ENCODE measurements at places on chromosomes 2 and 18. TPM values are rescaled to one million over a fixed set of nuclear protein-coding genes. Genes with fewer than 3 reads are reported as not detected.

The ASNSD1 gene
- total RNA-seq: 63.9 TPM

The TTR gene
- not detected for total RNA-seq

The DCDC2C gene
- total RNA-seq: not detected

The TUBA3E gene
- not detected for total RNA-seq
